Stimulated activated CD4-positive, alpha-beta T cell treated with anti-CD3 and anti-CD28 coated beads, Interleukin-15, amount 100 ng/mL, for 48 hours (primary cell): ENCODE measurements at places on chromosomes 3 and 15.

- no peak for DNase-seq
These were observed 26.6 kb upstream of the PLAAT1 start for GRCh38 chr3:193214445-193214844.

DNA sequence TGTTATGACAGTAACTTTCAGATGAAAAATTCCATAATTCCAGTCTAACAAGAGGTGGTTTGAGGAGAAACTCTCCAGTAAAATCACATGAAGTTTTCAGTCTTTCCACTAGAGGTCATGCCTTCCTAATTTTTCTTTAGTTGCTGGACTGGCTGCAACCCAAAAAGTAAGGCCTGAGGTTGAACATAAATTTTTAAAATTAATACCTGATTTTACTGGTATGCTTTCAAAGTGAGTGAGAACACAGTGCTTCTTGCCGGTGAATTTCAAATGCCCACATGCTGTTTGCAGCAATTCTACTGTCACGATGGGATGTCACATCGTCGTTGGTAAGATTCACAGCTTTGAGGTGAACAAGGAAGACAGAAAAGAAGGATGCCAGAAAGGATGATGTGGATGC lies 89.0 kb upstream of the FGF12 start:
- DNase-seq = no peak

GRCh38 chr15:71802770-71803169 lies 7.6 kb upstream of the NR2E3 start:
- DNase-seq = peak; percentile 34

GRCh38 chr3:197458906-197459470 lies 96.8 kb downstream of the BDH1 start:
- no peak for DNase-seq

GRCh38 chr3:117411971-117412370 lies 702.4 kb downstream of the TUSC7 start:
- DNase-seq = no peak

GRCh38 chr3:115646027-115646690 lies 22.8 kb downstream of the GAP43 start:
- DNase-seq = no peak

DNA sequence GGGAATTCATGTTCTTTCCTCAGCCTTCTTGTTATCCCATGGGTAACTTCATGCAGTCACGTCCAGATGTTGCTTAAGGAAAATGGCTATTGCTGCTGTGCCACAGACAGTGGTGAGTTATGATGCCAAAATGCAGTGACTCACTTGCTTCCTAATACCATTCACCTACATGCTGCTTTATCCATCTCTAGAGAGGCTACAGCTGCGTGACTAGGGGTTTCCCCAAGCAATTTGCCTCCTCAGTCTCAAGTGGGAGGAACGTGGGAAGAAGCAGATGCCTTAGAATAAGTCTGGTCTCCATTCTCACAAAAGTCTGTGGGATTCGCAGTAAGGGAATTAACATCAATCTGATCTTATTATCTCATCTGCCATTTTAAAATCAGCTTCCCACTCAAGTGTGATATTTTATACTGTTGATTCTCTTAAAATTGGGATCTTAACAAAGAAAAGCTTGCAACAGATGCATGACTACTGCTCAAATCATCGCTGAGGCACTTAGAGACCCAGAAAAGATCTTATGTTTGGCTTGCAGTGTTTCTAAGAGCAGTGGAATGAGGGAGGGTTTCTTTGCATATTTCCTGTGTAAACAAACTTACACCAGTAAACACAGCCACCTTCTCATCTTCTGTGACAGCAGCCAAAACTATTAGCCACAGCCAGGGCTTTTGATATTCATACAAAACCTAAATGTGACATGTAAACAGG lies 62.0 kb upstream of the ACP3 start:
- DNase-seq = no peak

GRCh38 chr15:98152156-98152555 lies 191.7 kb downstream of the ARRDC4 start:
- no peak for DNase-seq

DNA sequence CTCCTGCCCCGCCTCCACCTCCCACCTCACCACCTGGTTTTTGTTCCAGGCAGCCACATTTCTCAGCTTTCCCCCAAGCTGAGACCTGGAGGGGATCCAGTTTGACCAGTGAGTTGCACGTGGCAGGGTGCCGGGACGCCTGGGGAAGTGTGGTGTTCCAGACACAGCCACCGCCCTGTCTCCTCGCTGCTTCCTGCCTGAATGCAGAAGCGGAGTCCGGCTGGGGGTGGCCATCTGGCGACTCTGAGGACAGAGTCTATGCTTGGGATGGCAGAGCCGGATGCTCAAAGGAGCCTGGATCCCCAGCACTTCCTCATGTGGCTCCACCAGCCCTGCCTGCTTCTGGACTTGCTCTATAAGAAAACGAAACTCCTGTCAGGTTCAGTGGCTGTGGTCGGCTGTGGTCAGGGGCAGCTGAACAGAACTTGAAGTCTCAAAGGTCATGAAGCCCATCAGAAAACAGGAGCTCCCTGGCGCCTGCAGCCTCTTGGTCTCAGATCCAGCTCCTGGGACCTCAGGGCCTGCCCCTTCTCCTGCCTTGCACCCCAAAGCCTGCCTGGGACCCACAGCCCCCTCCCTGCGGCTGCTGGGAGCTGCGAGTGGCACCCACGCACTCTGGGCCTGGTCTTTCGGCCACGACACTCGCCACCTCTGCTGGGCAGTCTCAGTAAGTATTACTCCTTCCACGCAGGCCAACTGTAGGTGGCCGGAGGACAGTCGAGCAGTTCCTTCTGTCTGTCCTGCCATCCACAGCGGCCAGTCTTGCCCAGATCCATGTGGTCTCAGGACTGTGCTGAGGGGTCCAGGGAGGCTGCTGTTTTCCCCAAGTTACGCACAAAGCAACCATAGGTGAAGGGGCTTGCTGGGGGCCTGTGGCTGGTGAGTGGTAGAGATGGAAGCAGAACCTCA lies 112.8 kb upstream of the MEF2A start:
- DNase-seq = no peak

DNA sequence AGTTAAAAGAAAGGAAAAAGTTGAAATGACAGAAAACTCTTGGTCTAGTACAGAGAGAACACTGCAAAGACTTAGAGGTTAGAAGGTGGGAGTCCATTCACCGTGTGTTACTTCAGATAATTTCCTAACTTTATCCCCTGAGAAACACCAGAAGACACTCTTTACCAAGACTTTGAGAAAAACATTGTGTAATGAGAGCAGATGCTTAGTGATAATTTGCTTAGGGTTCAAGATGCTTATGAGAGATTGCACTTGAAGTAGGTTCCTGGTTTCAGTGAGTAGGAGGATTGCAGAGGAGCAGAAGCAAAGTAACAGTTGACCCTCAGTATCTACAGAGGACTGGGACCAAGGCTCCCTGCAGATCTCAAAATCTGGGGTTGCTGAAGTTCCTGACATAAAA lies 594.1 kb downstream of the NR2F2 start:
- DNase-seq = no peak
